ENCODE measurements at places on chromosomes 4 and X. TPM values are rescaled to one million over a fixed set of nuclear protein-coding genes. Genes with fewer than 3 reads are reported as not detected.

DNA sequence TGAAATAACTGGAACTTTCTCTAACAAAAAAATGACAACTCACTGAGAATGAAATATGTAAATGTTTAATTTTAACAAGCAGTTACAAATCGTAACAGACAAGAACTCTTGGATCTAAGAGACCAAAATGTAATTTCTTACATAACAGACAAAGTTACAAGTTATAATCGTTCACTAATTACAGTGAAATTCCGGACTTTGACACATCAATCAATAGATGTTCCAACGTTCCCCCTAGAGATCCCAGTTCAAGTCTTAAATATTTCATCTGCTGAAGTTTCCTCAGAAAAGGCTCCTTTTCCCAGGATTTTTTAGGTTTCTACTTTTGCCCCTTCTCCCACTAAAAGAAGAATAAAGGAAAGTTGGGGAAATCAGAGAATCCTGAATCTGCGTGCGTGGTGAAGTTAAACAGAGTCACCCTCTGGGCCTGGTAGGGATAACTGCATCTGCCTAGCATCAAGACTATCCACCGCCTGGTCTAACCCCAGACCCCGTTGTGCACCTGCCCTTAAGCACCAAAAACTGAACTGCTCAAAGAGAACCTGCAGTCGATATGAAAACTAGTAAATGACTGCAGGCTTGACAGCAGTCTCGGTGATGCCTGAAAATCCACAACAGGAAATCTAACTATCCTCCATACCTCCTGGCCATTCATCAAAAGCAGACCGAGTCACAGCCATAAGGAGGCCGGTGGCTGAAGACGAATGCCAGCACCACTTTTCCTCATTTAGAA, 2.3 kb downstream of the IRF2 start:
- peak overlapping the region; percentile 93 for H3K4me3 ChIP-seq
- no peaks in the 10 kb centered on the region for H3K27me3 ChIP-seq
- H3K4me1 ChIP-seq = peaks cover 12% of the 10 kb centered on the region
- H3K36me3 ChIP-seq = no peaks in the 10 kb centered on the region

DNA sequence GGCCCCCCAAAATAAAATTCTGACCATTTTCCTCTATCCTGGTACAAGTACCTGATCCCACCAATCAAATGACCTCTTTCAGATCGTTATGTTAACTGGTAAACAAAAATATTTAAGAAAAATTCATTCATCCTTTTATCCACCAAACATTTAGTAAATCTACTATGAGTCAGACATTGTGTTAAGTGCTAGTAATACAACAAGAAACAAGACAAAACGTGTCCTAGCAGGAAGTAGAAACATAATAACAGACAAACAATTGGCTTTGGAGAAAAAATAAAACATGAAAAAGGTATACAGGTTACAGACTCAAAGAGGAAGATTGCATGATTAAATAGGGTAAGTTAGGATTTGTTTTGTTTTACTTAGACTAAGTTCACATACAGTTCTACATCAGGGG, 43.7 kb downstream of the ANTXR2 start:
- no peak for DNase-seq
- H3K4me1 ChIP-seq = peaks cover 9% of the 10 kb centered on the region
- no peaks in the 10 kb centered on the region for H3K36me3 ChIP-seq
- H3K27me3 ChIP-seq = no peaks in the 10 kb centered on the region
- peak overlapping the region; percentile 20 for H3K27ac ChIP-seq

- H3K4me3 ChIP-seq = no peak overlapping the region
- no peaks in the 10 kb centered on the region for H3K4me1 ChIP-seq
- H3K27me3 ChIP-seq = no peaks in the 10 kb centered on the region
- peak; percentile 72 for DNase-seq
Measured at GRCh38 chr4:8182858-8183725, 16.0 kb upstream of the SH3TC1 start.

GRCh38 chrX:132412208-132412607, 76.6 kb downstream of the MBNL3 start:
- no peaks in the 10 kb centered on the region for H3K27me3 ChIP-seq
- no peaks in the 10 kb centered on the region for H3K36me3 ChIP-seq
- DNase-seq = no peak
- H3K27ac ChIP-seq = no peak overlapping the region
- H3K4me3 ChIP-seq = no peak overlapping the region

DNA sequence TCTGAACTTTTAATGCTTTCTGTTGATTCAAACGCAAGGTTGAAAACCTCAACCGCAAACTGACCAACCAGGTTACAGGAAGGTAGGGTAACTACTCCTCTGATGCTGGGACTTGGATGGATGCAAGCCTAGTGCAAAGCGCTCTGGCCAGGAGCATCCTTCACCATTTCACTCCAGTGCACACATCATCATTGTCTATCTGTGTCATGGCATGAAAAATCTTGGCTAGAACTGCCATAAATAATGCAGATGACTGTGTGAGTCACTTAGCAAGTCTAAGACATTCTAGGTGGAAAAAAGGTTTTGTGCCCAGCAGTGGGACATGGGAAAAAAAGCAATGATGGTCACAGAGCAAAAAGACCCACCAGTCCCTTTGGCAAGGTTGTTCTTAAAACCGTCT, 10.9 kb downstream of the ADGRA3 start:
- no peaks in the 10 kb centered on the region for H3K27me3 ChIP-seq
- no peaks in the 10 kb centered on the region for H3K36me3 ChIP-seq
- DNase-seq = no peak
- H3K4me3 ChIP-seq = no peak overlapping the region
- no peak overlapping the region for H3K27ac ChIP-seq

- no peak for DNase-seq
- H3K4me3 ChIP-seq = no peak overlapping the region
- H3K36me3 ChIP-seq = no peaks in the 10 kb centered on the region
Measured at GRCh38 chr4:112142182-112142581, 3.1 kb upstream of the FAM241A start.

- H3K27me3 ChIP-seq = no peaks in the 10 kb centered on the region
- peak; percentile 24 for DNase-seq
- peak overlapping the region; percentile 48 for H3K27ac ChIP-seq
- no peak overlapping the region for H3K4me3 ChIP-seq
Measured at GRCh38 chrX:48648336-48648751, 35.3 kb upstream of the WAS start.

GRCh38 chr4:40227284-40227683, 30.5 kb downstream of the RHOH start:
- no peak for DNase-seq
- no peaks in the 10 kb centered on the region for H3K27me3 ChIP-seq
- no peaks in the 10 kb centered on the region for H3K36me3 ChIP-seq
- H3K4me1 ChIP-seq = no peaks in the 10 kb centered on the region

GRCh38 chrX:111123125-111123524, 27.1 kb downstream of the PAK3 start:
- no peak overlapping the region for H3K4me3 ChIP-seq
- H3K4me1 ChIP-seq = no peaks in the 10 kb centered on the region
- no peaks in the 10 kb centered on the region for H3K27me3 ChIP-seq
- H3K27ac ChIP-seq = no peak overlapping the region
- DNase-seq = no peak

- DNase-seq = no peak
- H3K27ac ChIP-seq = peak overlapping the region; percentile 87
- no peaks in the 10 kb centered on the region for H3K27me3 ChIP-seq
- H3K36me3 ChIP-seq = no peaks in the 10 kb centered on the region
- H3K4me3 ChIP-seq = no peak overlapping the region
Measured at GRCh38 chrX:13716905-13717304, 17.5 kb downstream of the TRAPPC2 start.

DNA sequence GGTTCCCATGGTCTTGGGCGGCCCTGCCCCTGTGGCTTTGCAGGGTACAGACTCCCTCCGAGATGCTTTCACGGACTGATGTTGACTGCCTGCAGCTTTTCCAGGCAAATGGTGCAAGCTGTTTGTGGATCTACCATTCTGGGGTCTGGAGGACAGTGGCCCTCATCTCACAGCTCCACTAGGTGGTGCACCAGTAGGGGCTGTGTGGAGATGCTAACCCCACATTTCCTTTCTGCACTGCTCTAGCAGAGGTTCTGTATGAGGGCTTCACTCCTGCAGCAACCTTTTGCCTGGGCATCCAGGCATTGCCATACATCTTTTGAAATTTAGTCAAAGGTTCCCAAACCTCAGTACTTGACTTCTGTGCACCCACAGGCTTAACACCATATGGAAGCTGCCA, 176.1 kb downstream of the DCAF12L1 start:
- no peaks in the 10 kb centered on the region for H3K27me3 ChIP-seq
- H3K4me3 ChIP-seq = no peak overlapping the region
- H3K4me1 ChIP-seq = no peaks in the 10 kb centered on the region
- DNase-seq = no peak
- no peaks in the 10 kb centered on the region for H3K36me3 ChIP-seq
- H3K27ac ChIP-seq = no peak overlapping the region

DNA sequence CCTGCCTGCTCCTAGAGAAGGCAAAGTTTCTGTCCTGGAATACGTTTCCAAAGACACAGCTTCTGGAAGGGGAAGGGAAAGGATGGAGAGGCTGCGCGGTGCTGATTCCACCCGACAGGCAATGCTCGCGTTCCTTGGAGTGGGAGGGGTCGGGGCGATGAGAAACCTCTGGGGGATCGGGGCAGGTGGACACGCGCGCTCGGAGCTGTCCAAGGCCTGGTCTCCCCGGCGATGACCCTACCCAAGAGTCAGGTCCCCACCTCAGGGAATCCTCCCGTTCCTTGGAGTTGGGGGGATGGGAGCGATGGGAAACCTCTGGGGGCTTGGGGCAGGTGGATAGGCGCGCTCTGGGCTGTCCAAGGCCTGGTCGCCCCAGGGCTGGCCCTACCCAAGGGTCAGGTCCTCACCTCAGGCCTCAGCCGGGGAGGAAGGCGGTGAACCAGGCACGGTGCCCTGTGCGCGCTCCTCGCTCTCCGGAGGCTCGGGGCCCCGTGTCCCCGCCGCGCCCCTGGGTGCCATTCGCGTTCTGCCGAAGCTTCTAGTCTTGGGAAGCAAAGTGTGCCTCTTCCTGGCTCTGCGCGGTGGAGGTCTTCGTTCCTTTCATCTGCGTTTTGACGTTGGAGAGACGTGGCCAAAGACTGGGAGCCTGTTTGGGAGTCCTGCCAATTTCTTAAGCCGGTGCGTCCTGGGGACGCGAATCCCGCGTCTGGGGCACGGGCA, 10.6 kb upstream of the SHOX start:
- H3K4me3 ChIP-seq = no peak overlapping the region
- no peaks in the 10 kb centered on the region for H3K4me1 ChIP-seq
- H3K36me3 ChIP-seq = no peaks in the 10 kb centered on the region
- no peaks in the 10 kb centered on the region for H3K27me3 ChIP-seq
- no peak overlapping the region for H3K27ac ChIP-seq

DNA sequence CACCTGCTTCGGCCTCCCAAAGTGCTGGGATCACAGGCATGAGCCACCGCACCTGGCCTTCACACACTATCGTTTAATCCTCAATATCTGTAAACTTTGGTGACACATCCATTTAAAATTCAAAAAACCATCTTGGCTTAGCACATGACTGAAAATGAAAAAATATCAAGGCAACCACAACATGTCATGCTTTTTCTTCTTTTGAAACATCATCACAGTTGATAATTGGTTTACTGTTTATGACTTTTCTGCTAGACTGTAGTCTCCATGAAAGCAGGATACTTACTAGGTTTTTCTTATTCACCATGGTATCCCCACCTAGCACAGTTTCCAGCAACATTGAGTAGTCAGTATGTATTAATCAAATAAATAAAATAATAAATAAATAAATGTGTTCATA, 11.0 kb downstream of the GNRHR start:
- H3K4me3 ChIP-seq = no peak overlapping the region
- no peak overlapping the region for H3K27ac ChIP-seq
- no peaks in the 10 kb centered on the region for H3K4me1 ChIP-seq
- no peak for DNase-seq

GRCh38 chr4:184806229-184806550, 19.6 kb downstream of the ACSL1 start:
- H3K4me3 ChIP-seq = no peak overlapping the region
- no peaks in the 10 kb centered on the region for H3K36me3 ChIP-seq
- H3K27ac ChIP-seq = no peak overlapping the region
- H3K4me1 ChIP-seq = no peaks in the 10 kb centered on the region

DNA sequence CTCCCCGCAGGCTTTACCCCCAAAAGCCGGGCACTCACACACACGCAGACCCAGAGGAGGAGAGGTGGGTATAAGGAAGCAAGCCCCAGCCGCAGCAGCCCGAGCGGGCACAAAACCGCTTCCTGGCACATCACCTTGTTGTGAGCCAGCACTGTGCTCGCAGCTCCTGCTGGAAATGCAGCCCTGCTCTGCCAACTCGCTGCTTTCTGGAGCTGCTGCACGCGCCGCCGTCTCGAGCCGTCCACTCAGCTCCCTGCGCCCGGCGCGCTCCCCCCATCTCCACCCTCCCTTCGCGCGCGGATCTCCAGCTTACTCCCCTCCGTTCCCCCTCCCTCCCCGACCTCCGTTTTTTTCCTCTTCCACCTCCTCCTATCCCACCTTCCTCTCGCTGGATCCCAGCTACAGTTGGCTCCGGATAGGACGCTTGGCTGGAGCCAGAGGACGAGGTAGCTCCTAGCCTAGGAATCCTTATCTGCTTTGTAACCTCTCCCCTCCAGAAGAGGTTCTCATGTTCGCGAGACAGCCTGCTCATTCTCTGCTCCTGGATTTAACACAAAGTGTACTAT, at the start of gene SPOCK3:
TSS of gene SPOCK3 (minus strand) at position 179 of the 566 bp plus-strand sequence.
- H3K27ac ChIP-seq = no peak within 1 kb of the TSS
- no peaks in the 10 kb centered on the region for H3K27me3 ChIP-seq
- DNase-seq = no peak

DNA sequence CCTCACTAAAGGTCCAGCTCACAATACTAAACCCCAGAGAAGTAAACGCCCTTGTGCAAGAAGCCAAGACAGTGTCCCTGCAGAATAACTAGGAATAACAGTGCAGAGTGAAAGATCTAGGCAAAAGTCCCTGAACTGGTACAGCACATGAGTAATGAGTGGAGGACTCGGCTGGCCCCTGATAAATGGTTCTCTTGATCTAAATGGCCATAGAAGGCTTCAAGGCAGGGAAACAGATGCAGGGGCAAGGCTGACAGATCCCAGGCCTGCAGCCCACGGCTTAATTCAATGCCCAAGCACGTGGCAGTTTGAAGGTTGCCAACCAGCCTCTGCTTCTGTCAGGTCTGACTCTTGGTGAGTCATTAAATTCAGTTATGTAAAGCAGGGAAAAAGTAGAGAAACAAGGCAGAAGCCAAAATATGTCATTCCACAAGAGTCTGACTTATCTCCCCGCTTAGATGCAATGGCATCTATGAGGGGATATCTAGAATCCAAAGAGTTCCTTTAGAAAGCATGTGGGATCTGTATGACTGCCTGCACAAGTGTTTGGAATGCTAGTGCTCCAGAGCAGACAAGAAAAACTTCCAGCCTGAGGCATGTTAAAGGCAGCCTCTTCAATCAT, 121.3 kb downstream of the PRDM5 start:
- no peaks in the 10 kb centered on the region for H3K36me3 ChIP-seq
- H3K27ac ChIP-seq = no peak overlapping the region
- H3K4me1 ChIP-seq = no peaks in the 10 kb centered on the region
- peak; percentile 20 for DNase-seq

The RHOXF2 gene
- total RNA-seq = not detected

The SPATA18 gene
- total RNA-seq = 12.2 TPM

The GLUD2 gene
- 0.77 TPM for total RNA-seq

The NOX1 gene
- total RNA-seq = not detected

The CT45A10 gene
- not detected for total RNA-seq

The BEX1 gene
- total RNA-seq = 8.9 TPM

The PNCK gene
- 5.9 TPM for total RNA-seq

The P2RY4 gene
- 0.64 TPM for total RNA-seq

The HSFX4 gene
- total RNA-seq = not detected

The GRIA3 gene
- total RNA-seq = 13.8 TPM
